ENCODE measurements at places on chromosomes 1 and 21. TPM values are rescaled to one million over a fixed set of nuclear protein-coding genes. Genes with fewer than 3 reads are reported as not detected.

Gene MAP3K7CL
- total RNA-seq, result 5.1 TPM

DNA sequence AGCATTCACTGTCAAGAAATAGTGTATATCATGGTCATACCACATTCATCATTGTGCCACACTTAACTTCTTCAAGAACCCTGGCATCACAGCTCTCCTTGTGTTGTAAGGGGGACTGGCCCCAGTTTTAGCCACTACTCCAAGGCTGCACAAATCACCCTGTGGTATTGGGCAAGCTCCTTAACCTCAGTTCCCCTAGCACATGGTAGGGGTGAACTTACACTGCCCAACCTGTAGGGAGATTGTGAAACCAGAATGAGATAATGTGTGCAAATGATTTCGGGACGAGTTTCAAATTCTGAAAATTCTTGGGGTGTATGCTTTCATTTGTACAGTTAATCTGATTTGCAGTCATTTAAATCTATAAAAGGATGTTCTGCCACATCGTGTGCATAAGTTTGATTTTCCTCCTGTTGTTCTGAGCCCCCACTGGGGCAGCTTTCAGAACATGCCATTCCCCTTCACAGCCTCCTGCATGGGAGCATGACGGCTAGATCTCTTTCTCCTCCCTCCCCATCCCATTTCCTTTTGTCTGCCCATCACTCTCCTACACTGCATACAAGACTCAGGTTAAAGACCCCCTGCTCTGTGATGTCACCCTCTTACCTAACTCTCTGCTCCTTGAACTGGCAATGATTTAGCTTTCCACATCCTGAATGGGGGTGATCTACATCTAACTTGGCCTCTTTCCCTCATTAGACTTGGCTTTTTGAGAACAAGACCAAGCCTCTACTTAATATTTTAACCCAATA lies 290.3 kb downstream of the CHRM3 start:
- no peak for DNase-seq

DNA sequence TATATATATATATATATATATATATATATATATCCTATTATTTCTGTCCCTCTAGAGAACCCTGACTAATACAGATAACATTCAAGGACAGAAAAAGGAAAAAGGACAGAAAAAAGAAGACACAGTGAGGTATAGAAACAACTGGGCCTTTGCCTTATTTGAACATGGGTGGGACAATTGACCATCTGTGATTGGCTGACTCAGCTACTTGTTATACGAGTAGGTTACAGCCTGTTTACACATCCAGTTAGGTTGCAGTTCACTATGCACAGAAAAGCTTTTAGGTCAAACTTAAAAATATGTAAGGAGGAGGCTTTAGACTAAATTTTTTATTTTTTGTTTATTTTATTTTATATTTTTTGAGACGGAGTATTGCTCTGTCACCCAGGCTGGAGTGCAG lies 39.8 kb upstream of the RGS8 start:
- no peak for DNase-seq

DNA sequence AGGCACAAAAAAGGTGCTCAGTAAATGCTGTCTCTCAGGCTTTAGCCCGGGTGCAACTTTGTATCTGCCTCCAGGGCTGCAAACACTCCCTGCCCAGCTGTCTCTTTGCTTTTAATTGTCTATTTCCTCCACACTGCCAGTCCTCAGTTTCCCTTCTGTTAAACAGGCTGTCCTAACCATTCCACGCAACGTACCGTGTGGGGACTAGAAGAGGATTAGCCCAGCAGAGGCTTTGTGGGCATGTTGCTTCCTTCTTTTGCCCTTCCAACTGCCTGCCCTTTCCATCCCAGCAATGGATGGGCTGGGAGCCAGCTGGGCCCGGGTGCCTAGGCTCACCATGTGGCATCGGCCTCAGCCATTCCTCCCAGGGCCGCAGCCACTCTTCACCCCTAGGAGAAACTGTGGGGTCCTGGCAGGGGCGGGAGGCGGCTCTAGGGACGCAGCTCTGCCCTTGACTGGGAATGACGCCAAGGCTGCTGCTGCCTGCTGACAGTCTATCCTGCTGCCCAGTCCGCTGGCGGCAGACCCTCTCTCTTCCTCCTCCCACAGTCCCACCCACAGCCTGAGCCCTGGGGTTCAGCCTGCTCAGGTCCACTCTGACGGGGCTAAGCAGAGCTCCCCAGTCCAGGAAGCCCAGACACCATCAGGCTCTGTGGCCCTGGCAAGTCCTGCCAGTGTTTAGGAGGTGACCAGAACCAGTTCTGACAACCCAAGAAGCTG lies 40.6 kb upstream of the LRP8 start:
- no peak for DNase-seq

DNA sequence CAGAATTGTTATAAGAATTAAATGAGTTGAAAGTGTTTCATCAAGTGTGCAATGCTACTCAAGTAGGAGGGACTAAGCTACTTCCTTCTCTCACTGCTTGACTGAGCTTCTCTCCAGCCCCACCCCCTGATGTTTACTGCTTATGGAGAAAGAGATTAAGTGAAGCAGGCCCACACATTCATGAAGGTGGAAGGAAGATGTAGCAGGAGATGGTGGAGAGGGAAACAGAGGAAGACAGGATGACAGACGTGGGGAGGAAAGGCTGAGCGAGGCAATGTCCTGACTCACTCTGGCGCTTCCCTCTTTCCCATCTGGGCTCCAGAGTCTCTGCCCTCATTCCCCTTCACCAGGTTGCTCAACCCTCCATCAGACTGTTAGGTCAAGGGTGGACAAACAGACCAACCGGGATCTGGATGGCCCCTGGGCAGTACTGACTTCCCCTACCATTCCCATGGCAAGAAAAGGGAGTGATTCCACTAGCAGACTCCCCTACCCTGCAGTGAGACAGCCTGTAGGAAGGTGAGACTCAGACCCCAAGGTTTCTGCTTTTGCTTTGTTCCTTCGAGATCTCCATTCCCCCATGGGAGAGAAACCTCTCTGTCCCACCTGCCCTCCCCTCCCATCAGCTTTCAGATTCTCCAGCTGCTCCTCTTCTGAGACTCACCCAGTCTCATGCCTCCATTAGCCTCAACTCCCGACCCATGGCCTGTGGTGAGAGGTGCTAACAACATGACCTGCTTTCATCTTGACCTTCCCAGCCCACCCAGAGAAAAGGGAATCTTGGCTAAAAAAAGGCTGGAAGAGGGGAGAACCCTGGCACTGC lies 3.1 kb upstream of the ARHGEF2 start:
- DNase-seq, result no peak

Gene OR2L5
- total RNA-seq, result not detected

GRCh38 chr1:17558541-17558940 lies 19.0 kb downstream of the ARHGEF10L start:
- DNase-seq, result no peak

DNA sequence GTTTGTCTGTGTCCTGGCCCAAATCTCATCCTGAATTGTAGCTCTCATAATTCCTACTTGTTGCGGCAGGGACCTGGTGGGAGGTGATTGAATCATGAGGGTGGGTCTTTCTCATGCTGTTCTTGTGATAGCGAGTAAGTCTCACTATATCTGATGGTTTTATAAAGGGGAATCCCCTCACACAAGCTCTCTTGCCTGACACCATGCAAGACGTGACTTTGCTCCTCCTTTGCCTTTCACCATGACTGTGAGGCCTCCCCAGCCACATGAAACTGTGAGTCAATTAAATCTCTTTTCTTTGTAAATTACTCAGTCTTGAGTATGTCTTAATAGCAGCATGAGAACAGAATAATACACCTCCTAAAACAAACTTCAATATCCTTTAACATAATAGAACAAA lies 1065.6 kb downstream of the PLA2G4A start:
- DNase-seq, result no peak

Gene SNX7
- 12.6 TPM for total RNA-seq

Gene CFAP107
- not detected for total RNA-seq

- DNase-seq, result no peak
These were observed 81.0 kb downstream of the MAN1C1 start for GRCh38 chr1:25697435-25698217.

DNA sequence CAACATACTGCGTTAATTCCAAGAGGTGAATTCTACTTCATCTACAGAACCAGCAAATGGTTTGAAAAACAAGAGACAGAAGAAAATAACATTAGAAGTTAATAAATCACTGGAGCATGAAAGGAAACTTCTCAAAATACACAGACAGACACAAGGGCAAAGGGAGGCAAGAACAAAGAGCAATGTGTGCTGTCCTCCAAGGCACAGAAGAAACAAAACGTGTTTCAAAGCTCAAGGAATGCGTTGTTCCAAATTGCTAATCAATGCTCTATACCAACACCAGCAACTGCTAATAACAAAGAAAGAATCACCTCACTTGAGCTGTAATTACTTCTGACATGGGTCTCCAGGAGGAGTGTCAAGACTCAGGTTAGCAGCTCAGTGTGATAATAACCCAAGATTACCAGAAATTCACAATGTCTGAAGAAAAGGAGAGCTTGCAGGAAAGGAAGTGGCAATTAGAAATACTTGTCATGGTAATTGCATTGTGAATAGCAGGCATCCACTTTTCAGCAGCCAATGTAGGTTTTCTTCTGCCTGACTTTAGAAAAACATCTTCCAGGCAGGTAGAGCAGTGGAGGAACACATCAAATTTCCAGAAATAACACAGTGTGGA lies 175.4 kb downstream of the SEC16B start:
- DNase-seq, result no peak

DNA sequence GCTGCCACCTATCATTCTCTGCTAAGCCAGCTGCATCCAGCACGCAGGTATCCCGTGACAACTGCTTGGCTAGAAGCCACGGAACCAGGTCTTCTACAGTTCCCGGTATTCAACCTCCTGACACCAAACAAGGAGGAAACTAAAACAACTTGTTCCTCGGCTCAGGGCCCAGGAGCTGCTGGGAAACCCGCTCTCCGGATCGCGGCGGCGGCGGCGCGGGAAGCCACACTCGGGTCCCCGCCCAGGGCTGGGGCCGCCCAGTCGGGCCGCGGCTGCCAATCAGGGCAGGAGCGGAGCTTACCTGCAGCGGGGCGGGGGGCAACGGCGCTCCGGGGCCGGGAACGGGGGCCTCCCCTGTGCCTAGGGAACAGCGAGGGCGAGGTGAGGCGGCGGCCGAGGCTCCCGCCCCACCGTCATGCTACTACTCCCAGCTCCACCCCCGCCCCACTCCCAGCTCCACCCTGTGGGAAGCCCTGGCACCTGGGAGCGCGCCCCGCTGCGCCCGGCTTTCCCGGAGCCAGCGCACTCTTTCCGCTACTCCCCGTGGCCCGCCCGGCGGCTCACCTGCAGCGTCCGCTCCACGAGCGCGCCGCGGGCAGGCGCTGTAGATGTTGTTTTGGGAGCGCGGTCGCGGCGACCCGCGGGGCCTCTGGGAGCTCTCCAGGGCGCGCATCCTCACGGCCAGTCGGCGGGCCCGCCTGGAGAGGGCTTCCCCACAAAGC lies 12.1 kb downstream of the IL24 start:
- peak; percentile 64 for DNase-seq

- no peak for DNase-seq
These were observed 13.0 kb downstream of the CHIT1 start for GRCh38 chr1:203216274-203217138.

DNA sequence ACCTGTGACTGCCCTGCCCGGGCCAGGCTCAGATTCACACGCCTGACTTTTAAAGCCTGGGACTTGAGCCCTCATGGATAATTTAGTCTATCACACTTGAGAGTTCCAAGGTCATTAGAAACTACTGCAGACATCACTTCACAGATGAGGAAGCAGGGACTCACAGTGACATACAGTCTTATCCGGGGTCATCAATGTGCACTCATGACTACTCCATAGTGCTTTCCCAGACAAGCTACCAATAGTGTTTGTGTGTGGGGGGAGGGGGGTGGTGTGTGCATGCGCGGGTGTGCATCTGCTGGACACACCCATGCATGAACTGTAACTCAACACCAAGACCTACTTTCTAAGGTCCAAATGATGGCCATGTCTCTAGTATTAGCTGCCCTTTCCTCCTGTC lies 16.1 kb upstream of the SLC5A9 start:
- DNase-seq, result no peak

Gene COL24A1
- total RNA-seq, result 0.12 TPM

DNA sequence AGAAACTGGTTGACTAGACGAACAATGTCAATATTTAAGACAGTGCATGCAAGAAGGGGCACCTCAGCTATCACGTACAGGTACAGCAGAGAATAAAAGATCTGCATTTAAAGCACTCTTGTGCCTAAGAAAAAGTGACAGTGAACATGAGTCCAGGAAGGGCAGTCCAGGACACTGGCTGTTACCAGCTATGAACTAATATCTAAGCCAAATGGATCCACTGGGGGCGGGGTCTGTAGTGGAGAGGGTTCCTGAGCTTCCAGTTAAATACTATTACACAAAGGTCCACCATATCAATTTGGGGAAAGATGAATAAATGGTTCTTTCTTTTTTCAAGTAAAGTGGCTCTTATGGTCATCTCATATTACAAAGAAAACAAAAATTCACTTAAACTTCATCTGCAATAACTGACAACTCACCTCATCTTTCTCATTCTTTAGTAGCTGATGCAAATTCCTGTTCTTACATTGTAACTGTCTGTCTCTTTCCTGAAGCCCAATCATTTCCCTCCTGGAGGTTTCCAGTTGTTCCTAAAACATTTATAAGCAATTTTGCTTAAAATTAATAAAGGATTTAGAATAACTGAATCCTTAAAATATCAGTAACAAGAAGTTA lies 24.5 kb downstream of the SSX2IP start:
- no peak for DNase-seq

DNA sequence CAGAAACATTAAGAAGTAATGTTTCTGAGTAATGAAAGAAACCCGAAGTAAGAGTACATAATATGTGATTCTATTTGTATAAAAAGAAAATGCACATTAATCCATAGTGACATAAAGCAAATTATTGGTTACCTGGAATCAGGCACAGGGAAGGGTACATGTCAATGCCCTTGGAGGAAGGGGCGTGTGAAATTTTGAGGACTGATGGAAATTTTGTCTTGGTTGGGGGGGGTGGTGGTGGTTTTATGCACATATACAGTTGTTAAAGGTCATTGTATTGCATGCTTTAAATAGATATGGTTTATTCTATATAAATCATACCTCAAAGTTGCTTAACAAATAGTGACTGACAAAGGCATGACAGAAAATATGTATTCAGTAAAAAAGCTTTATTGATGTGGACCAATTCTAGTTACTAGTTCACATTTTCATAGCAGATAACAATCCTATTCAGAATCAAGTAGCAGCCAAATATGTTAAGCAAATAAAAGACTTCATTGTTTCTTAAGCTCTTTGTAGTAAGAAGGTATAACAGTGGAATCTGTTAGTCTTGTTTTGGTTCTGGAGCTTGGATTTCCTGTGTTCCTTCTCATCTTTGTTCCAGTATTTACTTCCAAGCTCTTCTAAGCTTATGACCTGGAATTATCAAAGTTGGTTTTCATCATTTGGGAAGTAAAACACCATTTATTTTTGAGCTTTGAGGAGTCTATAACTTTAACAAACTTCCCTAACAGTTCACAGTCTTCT lies 15.1 kb downstream of the BACH1 start:
- no peak for DNase-seq

GRCh38 chr1:9539165-9539828 lies at the start of gene SLC25A33:
Gene SLC25A33, plus strand, starts transcription at chr1:9539465. Its CDS starts 227 bp downstream, at chr1:9539692.
- DNase-seq, result peak; percentile 95

- peak; percentile 22 for DNase-seq
These were observed 17.8 kb upstream of the TDRD10 start for GRCh38 chr1:154483941-154484803.

Gene TCHHL1
- total RNA-seq, result not detected

Gene DIRAS3
- total RNA-seq, result not detected
